ENCODE measurements at places on chromosomes 2 and 18. TPM values are rescaled to one million over a fixed set of nuclear protein-coding genes. Genes with fewer than 3 reads are reported as not detected.

Gene MEP1B
- 0.33 TPM for total RNA-seq

GRCh38 chr18:25225151-25225550 lies 126.8 kb downstream of the ZNF521 start:
- no peak for DNase-seq

DNA sequence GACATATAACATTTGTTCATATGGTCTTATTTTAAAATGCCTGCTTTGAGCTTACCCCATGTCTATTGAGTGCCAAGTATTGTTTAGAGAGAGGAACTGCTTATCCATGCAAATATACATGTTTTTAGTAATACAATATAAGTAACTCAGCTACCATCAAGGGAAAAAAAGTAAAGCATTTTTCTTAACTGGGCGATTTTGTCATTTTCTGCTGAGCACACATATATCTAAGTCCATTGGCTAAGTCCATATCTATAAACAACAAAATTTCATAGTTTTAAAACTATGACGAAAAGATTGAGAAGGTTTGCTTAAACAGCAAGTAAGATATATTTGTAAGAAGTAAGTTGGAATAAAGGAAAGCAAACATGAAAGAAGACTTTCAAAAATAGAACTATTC lies 82.7 kb downstream of the CALCRL start:
- DNase-seq = no peak

DNA sequence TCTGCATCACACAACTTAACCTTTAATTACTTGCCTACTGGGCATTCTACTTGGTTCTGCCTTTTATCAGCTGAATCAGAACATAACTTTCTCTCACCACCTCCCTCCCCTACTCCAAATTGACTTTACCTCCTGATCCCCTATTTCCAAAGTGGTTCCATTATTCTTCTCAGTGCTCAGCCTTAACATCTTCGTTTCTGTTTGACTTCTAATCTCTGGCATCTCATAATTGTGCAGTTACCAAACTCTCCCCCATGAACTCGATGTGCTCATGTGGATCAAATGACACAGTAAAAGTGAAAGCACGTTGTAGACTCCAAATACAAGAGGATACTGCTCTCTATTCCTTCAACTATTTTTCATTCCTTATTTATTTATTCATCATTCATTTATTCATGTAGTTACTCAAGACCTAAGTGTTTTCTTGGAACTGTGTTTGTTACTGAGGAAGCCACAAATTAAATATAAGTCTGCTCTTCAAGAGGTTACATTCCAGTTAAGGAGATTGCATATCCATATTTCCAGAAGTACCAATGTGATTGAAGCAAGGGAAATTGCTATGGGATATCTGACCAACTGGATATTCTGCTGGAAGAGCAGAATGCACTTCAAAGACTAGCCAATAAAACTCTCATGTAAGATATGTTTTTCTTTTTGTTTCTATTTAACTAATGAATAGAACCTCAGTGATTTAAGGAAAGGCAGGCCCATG lies 158.8 kb downstream of the TMEFF2 start:
- DNase-seq = no peak
